ENCODE measurements at places on chromosomes 3 and 15.
A peak's percentile ranks its signal among the peaks of the same experiment; 100 is the strongest.

DNA sequence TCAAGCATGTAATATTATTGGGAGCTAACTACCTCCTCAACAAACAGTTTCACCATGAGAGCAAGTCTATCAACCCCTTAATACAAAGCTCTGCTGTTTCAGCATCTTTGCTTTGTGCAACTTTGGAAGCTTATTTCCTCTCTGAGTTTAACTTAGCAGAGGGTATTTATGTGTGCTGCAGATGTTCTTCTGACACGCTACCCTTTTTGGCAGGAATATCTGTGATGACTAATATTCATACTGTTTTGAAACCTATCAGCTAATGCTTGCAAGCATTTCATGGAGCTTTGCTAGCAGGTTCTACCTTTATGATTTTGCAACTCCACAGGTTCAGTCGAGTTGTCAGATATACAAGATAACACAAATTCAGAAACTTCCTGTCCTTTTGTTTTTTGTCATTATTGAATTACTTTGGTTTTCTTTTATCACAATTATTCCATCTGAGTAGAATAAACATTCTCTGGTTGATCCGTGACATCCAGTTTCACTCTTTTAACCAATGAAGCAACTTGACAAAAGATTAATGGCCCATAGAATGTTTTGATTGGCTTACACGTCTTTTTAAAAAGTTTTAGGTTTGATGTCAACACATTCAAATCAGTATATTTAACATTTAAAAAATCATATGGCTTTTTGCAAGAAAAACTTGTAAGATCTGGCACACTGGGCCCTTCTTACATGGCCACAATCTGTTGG, 1.7 kb upstream of the SLC9A9 start:
- DNase-seq = no peak

- no peak for DNase-seq
These were observed 135.2 kb upstream of the GADL1 start for GRCh38 chr3:31029706-31030105.

- no peak for DNase-seq
These were observed 15.1 kb downstream of the CMTM7 start for GRCh38 chr3:32406486-32407408.

DNA sequence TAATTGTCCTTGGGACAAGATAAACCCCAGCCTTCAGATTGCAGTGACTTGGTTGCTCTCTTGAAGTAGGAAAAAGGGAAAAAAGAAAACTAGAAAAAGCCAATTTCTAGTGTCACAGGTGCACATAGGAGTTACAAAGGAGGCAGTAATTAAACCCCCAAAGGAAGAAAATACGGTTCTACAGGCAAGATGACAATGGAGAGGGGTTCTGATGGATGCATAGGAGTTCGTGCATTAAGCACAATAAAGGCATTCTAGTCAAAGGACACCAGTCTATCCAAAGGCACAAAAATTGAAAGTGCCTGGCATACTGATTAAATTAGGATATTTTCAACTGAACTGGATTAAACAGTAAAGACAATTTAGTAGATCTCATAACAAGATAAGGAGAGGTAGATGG, 31.6 kb upstream of the MTMR14 start:
- DNase-seq = no peak

GRCh38 chr3:197125636-197126035, 96.0 kb upstream of the MELTF start:
- no peak for DNase-seq

DNA sequence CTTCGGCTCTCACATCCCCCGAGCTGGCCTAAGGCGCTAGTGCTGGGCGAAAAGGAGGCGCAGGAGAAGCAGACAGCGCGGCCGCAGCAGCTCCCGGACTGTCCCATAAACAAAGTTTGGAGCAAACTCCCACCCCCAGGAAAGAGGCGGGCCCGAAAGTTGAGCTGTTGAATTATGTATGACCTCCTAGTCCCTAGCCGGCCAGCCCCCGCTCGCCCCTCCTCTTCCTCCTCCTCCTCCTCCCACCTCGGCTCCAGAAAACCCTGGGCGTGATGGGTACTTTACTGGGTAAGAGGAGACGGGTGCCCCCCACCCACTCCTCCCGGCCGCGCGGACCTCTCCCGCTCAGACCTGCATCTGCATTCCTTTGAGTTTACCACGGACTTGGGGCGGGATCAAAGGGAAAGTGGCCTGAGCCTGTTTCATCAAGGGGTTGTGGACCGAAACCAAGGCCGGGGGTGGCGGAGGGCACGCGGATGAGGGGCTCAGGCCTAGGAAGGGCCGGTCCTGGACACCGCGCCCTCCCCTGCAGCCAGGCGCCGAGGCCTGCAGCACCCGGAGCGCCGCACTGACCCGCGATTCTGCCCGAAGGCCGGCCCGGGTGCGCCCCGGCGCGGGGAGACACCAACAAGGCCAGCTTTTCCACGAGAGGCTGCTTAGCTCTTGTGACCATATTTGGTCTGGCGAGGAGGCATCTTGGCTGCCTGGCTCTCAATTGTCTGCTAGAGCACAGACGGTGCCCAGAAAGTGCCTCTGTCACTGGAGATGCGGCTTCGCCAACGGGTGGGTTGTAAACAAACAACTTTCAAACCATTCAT, at the start of gene WWTR1:
TSS of gene WWTR1 (minus strand) at position 100 of the 818 bp plus-strand sequence. CDS start 719 bp downstream, outside the sequence.
- DNase-seq = peak; percentile 5

GRCh38 chr3:52917044-52917443, 19.7 kb upstream of the STIMATE start:
- DNase-seq = no peak

DNA sequence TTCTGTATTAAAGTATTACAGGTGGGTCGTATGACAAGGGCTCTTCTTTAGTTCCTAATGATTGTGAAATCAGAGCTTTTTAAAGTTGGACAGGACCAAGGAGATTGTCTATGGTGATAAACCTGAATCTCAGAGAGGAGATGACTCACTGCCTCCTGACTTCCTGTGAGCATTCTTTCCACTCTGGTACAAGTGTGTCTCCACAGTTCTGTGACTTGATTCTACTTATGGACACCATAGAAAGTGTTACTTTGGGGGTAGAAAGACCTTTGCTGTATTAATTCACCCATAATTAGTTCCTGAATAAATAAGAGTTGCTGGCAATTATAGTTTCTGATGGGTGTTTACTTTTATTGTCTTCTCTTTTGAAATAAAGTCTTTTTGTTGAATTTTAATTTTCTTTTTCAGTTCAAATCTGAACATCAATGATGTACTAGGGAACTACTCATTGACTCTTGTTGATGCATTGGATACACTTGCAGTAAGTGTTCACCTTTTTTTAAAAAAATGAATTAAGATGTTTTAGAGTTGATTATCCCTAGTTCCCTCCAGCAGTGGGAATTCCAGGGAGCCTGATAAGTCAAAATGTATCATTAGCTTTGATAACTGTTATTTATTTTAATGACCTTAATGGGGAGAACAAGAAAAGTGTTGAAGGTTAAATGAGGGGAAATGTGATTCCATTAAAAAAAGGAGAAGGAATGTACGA, 7.4 kb downstream of the EDEM1 start:
- no peak for DNase-seq

- no peak for DNase-seq
These were observed 9.9 kb downstream of the CEP152 start for GRCh38 chr15:48800811-48801455.

DNA sequence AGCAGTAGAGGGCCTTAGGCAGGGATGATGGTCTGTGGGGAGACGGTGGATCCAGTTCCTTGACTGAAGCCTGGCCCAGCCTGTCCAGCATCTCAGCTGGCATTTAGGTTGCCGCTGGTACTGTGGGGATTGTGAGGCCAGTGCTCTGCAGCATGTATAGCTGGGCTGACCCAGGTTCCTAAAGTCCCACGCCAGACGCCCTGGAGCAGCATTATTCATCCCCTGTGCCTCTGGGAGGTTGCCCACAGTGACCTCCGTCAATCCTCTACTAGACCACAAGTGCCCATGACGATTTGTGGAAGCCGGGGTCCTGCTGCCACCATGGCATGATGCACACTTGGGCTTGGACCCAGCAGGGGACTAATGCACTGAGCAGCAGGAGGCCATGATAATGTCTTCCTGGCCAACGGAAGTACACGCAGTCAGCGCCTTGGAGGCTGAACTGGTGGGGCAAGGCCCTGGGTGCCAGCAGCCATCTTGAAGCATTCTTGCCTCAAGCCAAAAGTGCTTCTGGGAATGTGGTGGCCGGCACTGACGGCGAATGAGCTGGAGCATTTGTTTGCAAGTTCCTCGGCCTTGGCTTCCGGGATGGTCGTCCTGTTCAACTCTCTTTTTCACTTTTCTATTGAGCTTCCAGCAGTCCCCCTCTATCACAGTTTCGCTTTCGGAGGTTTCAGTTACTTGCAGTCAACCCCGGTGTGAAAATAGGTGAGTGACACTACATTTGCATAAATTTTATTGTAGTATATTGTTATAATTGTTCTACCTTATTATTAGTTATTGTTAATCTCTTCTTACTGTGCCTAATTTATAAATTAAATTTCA, 949.4 kb downstream of the ROBO1 start:
- DNase-seq = no peak

DNA sequence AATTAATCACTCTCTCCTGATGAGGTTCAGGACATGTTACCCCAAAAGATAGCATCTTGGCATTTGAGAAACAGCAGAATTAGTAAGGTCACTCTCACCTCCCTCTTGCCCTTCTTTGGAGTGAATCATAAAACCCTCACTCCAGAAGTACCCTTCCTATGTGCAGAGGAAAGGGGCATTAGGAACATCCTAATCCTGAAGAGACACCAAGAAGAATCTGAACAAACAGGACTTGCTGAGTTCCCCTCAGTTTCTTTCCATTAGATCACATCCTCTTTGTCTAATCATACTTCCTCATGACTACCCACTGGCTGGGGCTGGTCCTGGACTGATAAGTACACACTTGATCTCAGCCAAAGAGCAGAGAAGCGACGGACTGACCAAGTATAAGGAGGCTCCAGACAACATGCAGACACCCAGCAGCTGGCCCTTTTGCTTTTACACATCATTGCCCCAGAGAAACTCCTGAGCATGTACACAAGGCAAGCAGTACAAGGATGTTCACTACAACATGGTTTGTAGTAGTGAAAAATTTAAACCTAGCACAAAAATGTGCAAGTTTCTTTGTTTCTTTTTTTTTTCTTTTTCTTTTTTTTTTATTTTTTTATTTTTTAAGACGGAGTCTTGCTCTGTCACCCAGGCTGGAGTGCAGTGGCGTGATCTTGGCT, 15.0 kb upstream of the TM6SF1 start:
- no peak for DNase-seq

DNA sequence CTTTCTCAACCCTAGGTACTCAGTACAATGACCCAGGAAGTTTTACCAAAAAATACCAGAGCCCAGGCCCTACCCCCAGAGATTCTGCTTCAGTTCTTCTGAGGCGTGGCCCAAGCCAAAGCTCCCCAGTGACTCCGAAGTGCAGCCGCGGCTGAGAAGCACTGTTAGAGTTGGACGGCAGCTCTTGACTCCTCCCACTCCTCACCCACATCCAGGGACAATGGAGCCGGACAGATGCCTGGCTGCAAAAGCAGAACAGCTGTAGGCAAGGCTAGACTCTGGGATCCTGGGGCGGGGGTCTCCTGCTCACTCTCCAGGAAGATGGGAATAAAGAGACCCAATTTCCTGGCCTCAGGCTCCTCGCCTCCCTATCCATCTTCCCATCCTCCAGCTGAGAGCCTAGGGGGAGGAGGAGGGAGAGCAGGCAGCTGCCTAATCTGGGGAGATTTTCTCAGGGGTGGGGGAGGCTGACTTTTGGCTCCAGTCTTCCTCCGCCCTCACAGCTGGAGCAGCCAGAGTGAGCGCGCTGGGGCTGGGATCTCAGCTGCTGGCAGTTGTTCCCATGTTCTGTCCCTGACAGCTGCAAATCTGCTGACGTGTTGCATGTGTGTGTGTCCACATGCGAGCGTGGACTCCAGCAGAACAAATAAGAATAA, 223.8 kb downstream of the OPA1 start:
- no peak for DNase-seq

GRCh38 chr3:138949002-138949418, 2.0 kb downstream of the FOXL2NB start:
- no peak for DNase-seq

GRCh38 chr3:169147238-169148008, 516.1 kb downstream of the MECOM start:
- DNase-seq = no peak

GRCh38 chr3:126107203-126107939, 23.4 kb upstream of the SLC41A3 start:
- DNase-seq = no peak
